Mucosa of gallbladder (tissue), 1 donor: ENCODE measurements at places on chromosomes 7 and 10. TPM values are rescaled to one million over a fixed set of nuclear protein-coding genes. Genes with fewer than 3 reads are reported as not detected.

The WNT8B gene
- not detected for total RNA-seq

The UBE2H gene
- 79.9 TPM for total RNA-seq

The RASA4 gene
- 52.0 TPM for total RNA-seq

GRCh38 chr7:99368750-99369389, 5.7 kb upstream of the ARPC1B start:
- DNase-seq = no peak

GRCh38 chr7:75931680-75932079, 16.7 kb downstream of the POR start:
- DNase-seq = no peak

DNA sequence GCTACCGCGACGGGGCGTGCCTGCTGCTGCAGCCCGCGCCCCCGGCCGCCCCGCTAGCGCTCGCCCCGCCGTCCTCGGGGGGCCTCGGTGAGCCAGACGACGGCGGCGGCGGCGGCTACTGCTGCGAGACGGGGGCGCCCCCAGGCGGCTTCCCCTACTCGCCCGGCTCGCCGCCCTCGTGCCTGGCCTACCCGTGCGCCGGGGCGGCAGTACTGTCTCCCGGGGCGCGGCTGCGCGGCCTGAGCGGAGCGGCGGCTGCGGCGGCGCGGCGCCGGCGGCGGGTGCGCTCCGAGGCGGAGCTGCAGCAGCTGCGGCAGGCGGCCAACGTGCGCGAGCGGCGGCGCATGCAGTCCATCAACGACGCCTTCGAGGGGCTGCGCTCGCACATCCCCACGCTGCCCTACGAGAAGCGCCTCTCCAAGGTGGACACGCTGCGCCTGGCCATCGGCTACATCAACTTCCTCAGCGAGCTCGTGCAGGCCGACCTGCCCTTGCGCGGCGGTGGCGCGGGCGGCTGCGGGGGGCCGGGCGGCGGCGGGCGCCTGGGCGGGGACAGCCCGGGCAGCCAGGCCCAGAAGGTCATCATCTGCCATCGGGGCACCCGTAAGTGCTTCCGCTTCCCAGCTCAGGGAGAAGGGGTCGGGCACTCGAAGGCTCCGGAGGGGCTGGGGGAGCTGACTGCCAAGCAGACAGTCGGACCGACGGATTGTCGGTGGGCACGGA, 761 bp downstream of the PTF1A start:
- no peak for DNase-seq

- peak; percentile 53 for DNase-seq
Observed at GRCh38 chr7:142375710-142376313, 118.0 kb upstream of the PRSS58 start.

GRCh38 chr10:19745672-19746071, 70.6 kb upstream of the PLXDC2 start:
- no peak for DNase-seq

DNA sequence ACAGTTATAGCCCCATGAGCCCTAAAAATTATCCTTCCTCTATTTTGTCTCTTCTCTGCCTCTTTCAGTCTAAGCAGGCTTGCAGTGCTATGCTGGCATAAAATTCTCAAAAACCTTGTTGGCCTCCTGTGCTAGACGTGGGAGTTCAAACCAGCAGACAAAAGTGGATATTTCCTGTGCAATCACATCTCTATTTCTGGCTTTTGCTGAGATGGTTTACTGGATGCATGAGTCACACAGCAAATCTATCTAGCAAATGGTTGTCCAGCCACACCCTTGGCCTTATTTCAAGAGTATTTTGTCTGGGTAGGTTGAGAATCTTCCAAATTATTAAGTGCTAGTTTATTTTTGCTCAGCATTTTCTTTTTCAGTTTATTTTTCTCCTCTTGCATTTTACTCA, 370.8 kb downstream of the CDC14C start:
- DNase-seq = no peak
